Fibroblast of skin of scalp (primary cell): ENCODE measurements at places on chromosomes 6 and 20.

DNA sequence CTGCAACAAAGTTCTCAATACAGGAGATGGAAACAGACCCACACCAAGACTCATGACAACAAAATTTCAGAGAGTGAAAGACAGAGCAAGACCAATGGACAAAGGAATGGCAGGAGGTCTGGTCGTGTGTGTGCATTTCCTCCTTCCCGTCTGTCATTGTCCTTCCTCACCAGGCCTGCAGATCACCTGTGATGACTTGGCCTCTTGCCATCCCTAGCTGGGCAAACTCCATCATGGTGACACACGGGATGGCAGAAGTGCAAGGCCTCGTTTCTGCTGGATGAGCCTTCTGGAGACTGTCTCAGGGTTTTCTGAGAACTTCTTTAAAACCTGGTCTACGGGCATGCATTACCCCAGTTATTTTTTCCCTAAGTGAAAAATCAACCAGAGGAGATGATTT, 49.2 kb downstream of the RPP21 start:
- no peak for DNase-seq

DNA sequence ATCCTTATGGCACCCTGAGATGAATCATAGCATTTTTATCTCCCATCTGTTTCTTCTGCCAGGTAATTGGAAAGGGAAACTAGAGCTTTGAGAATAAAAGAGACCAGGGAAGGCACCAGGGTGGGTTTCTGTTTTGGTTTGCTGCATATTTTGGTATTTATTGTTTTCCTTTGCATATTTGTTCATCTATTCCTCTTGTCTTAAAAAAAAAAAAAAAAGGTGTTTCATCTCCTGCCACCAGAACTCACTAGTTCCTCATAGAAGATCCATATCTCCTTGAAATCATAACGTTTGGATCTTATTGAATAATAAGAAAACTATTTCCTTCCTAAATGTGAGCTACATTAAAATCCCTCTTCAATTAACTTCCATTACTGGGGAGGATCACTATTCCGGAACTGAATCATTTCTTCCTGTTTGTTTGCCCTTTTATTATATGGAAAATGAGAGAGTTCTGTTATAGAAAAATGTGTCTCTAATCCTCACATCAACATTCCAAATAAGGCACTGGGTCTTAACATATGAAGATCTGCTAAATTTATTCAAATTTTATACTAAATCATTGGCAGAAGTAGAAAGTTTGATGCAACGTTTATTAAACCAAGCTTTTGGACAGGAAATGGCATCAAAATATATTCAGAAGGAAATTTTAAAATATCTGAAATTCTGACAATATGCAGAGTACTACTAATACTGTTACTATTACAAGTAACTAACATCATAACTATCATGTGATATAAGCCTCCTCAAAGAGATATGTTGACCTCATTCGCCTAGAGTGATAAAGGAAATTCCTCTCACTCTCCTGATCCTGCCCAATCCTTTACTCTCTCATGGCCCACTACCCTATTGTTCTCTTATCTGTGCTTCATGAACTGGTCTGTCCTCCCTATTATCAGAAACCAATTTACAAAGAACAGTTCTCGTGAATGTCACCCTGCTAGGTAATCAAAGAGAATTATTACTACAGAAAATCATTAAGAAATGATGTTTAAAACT, 229.4 kb upstream of the RSPO3 start:
- DNase-seq = no peak

GRCh38 chr6:3625980-3626563, 125.4 kb downstream of the PXDC1 start:
- no peak for DNase-seq

DNA sequence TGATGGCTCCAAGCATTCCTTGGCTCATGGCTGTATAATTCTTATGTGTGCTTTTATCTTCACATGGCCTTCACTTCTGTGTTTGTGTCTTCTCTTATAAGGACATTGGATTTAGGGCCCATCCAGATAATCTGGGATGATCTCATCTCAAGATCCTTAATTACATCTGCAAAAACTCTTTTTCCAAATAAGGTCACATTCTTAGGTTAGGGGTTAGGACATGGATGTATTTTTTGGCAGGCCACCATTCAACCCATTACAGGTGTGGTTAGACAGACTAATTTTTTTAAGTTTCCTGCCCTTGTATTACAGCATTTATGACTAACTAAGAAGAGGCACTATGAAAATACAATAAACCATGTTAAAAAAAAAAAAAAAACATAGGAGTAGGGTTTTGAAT, 254.0 kb downstream of the TPBG start:
- peak; percentile 8 for DNase-seq

DNA sequence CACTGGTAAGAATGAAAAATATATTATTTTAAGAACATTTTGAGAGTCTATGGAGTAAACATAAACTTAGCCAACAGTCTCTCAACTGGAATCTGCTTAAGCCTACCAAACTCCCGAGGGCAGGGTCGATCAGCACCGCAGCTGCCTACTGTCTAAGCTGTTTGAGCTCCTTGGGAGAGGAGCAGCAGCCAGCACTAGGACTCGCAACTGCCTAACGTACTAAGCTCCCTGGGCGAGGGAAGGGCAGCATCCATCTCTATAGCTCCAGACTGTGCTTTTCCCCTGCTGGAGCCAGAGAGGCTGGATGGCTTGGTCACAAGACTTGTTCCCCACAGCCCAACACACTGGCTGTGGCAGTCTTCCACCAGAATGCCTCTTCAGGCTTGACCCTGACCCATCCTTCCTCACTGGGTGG, 96.4 kb downstream of the MOXD1 start:
- no peak for DNase-seq

DNA sequence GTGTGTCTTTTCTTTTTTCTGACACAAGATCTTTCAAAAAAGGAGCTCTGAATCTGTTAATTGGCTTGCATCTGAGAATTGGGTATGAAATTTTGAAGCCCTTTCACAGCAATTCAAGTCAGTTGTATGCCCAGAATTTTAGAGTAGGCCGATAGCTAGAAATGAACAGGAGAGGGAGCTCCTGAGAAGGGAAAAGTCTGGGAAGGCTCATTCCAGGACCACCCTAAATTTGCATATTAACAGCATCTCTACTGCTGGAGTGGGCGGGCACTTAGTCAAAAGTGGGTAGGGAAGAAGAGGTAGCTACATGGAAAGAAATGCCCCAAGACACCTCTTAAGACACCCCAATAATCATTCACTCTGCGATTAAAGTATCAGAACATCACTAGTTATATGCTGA, 928.3 kb downstream of the TBC1D32 start:
- DNase-seq = no peak

DNA sequence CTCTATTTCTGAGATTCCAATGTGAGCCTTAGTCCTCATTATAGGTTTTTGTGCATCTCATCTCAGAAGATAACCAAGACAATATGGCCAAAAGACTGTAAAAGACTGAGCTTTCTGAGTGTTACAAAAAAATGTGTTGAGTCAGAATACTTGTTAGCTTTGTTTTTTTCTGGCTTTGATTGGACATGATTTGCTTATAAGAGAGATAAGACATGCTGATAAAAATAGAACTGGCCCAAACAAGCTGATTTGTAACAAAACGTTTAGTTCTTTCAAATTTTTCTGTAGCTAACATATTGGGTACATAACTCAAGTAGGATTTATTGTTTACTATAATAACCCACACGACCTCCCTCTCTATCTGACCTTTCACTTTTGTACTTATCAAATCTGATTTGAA, 32.9 kb downstream of the FILIP1 start:
- peak; percentile 11 for DNase-seq

DNA sequence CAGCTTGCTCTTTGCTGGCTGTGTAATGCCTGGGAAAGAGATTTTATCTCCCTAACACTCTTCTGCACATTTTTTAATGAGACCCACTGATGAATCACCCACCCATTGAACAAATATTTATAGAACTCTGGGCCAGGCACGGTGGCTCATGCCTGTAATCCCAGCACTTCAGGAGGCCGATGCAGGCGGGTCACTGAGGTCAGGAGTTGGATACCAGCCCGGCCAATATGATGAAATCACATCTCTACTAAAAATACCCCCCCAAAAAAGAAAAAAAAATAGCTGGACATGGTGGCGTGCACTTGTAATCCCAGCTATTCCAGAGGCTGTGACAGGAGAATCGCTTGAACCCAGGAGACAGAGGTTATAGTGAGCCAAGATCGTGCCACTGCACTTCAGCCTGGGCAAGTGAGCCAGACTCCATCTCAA, 82.1 kb upstream of the SIRPA start:
- DNase-seq = peak; percentile 92

DNA sequence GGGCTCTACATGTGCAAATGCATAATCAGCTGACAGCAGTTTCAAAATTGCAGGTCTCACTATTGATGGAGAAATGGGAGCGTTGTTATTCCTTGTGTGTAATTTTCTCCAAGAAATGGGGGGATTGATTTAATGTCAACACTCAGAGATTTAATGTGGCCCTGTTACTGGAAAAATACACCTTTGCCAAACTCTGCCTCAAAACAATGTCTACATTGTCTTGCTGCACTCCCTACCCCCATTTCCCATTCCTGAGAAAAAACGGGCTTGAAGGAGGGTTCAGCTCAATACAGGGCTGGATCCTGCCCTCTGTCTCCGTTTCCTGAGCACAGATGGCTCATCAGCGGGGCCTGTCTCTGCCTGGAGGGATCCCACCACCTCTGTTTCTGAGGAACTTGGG, 18.4 kb downstream of the EDN3 start:
- DNase-seq = no peak

- no peak for DNase-seq
Observed at GRCh38 chr6:113486199-113486598, 370.9 kb upstream of the MARCKS start.

DNA sequence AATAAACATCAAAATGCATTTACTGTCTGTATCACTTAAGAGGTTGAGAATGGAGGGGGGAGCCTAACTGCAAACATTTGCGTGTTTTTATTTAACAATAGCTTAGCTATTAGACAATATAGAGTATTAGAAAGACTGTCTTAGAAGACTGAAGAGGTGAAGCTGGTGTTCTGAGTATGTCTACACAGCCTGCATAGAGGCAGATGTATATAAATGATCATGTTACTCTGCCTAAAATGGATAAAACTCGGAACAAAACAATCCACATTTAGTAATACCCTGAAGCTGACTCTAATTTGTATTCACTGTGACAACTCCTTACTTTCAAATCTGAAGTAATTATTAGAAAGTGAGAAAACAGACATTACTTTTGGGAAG, 181.9 kb downstream of the GMPR start:
- DNase-seq = no peak

DNA sequence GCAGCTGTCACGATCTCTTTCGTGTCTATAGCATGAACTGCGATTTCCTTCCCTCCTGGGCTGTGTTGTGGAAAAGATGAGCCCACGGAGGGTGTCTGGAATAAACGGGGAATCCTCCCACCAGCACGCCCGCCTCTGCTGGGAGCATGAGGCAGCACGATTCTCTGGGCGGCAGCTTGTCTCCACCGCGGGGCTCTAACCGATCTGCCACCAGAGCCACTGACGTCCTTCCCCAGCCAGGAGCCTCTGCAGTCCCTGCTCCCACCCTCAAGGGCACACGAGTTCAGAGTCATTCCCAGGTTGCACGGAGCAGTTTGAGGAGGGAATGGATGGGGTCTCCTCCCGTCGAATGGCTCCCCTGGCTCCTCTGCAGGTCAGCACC, 197.6 kb downstream of the DLL1 start:
- no peak for DNase-seq

DNA sequence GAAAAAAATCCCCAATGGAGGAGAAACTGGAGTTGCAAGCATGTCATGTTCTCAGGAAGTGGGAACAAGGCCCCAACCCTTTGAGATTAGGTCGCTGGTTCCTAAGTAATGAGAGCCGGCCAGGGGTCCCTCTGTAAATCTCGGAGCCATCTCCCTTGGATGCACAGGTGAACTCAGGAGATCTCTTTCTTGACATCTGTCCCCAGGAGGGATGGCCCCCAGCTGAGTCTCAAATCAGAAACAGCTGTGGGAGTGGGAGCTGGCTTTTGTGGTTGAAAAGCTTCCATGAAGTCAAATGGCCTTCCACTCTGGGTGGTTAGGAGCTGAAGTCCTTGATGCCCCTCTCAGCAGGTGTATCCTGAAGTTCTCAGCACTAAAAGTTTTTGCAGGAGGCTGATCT, 257.1 kb downstream of the BMP7 start:
- DNase-seq = no peak

DNA sequence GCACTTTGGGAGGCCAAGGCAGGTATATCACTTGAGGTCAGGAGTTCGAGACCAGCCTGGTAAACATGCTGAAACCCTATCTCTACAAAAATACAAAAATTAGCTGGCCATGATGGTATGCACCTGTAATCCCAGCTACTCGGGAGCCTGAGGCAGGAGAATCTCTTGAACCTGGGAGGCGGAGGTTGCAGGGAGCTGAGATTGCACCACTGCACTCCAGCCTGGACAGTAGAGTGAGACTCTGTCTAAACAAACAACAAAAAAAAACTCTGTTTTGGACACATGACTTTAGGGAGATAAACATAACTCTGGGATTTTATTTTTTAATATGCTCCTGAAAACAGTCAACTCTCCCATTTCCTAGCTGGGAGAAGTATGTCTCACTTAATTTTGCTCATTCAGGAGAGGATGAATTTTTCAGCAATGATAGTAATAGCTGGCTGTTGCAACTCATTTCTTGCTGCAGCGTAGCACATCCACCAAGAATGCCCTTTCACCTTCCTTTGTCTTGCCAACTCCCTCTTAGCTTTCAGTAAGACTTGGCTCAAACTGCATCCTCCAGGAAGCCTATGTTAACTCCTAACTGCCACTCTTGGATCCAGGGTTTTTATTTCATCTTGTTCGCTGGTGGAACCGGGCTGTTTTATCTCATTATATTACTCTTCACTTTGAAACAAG, 24.3 kb downstream of the TOP1 start:
- peak; percentile 27 for DNase-seq

DNA sequence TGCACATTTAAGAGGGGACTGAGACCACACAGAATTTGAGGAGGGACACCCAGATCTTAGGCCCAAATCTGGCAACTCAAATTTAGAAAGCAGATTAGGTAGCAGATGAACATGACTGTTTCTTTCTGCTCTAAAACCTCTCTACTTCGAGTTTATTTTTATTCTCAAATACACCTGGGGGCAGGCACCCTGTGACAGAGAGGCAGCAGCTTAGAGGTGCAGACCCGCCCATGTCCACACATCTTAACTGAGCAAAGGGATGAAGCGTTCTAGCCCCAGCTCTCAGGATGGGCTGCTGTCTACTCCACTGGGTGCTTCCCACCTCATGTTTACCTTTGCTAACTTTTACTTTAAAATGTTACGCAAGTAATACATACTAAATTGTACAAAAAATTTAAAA, 125.0 kb downstream of the SLC23A2 start:
- no peak for DNase-seq

DNA sequence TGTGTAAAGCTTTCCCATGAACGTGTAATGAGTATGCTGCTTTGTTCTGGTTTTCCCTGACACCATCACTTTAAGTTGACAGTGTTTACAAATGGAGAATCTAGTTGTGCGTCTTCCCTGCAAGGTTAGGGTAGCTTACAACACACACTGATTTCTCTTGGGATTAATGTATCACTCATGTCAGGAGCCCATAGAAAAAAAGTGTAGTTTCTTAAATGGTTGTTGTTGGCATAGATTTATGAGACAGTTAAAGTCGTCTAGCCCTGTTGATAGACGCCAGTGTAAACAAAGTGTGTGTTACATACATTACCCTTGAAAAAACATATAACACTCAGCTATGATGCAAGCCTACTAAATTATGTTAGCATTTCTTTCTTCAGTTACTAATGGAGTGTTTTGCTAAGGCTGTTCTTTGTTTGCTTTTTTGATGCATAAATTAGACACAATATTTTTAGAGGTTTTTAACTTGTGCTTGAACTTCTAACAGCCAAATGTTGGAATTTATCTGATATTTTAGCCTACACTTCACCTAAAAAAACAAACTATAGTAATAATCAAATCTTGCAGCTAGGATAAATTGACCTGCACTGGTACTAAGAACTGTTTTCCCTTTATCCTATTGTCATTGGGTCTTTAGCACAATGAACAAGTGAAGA, 88.6 kb downstream of the RNF217 start:
- DNase-seq = peak; percentile 64
